ENCODE measurements at places on chromosomes 2 and 18.
A peak's percentile ranks its signal among the peaks of the same experiment; 100 is the strongest.

DNA sequence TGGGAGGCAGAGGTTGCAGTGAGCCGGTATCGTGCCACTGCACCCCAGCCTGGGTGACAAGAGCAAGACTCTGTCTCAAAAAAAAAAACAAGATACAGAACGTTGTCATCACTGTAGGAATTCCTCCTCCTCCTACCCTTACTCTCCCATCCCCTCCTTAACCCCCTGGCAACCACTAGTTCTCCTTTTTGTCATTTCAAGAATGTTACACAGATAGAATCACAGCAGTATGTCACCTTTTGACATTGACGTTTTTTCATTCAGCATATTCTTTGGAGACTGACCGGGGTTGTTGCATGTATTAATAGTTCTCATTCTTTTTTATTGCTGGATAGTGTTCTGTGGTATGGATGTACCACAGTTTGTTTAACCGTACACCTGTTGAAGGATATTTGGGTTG is 32.4 kb downstream of the TTLL4 start:
- no peak for DNase-seq

GRCh38 chr2:86025229-86025820 is 80.4 kb downstream of the POLR1A start:
- no peak for DNase-seq

GRCh38 chr18:26477828-26478466 is 70.4 kb downstream of the KCTD1 start:
- DNase-seq: no peak

DNA sequence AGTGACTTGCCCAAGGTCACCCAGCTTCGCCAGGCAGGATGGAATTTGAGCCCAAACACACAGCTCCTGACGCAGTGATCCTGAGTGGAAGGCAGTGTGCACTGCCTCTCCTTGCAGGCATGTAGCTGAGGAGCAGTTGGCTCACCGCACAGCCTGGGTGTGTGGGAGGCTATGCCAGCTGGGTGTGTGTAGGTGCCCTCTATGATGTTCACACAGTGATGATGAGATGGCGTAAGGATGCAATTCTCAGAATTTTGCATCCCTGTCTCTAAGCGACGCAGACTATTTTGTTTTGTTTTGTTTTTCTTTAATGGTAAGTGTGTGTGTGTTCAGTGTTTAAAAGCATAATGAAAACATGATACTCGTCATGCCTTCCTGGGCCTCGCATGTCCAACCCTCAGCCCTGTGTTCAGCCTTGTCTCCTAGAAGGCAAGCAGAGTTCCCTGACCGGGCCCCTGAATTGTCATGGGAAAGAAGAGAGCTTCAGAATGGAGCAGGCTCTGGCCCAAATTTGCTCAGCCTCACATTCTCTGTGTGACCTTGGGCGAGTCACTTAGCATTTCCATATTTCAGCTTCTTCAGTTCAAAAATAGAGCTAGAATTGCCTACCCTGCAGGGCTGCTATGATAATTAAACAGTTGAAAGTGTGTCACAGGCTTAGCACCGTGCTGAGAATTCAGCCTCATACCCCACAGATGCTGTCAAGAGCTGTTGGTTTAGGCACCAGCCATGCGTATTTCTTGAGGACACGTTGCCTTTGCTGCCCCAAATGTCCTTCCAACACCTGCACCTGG is 603.6 kb upstream of the RAB6C start:
- no peak for DNase-seq

GRCh38 chr2:5690286-5690685 is 1.9 kb upstream of the SOX11 start:
- peak; percentile 25 for DNase-seq

- no peak for DNase-seq
Observed at GRCh38 chr2:235300368-235301201, 193.3 kb upstream of the AGAP1 start.

GRCh38 chr2:137969418-137969765 is 5.1 kb downstream of the HNMT start:
- DNase-seq: no peak

DNA sequence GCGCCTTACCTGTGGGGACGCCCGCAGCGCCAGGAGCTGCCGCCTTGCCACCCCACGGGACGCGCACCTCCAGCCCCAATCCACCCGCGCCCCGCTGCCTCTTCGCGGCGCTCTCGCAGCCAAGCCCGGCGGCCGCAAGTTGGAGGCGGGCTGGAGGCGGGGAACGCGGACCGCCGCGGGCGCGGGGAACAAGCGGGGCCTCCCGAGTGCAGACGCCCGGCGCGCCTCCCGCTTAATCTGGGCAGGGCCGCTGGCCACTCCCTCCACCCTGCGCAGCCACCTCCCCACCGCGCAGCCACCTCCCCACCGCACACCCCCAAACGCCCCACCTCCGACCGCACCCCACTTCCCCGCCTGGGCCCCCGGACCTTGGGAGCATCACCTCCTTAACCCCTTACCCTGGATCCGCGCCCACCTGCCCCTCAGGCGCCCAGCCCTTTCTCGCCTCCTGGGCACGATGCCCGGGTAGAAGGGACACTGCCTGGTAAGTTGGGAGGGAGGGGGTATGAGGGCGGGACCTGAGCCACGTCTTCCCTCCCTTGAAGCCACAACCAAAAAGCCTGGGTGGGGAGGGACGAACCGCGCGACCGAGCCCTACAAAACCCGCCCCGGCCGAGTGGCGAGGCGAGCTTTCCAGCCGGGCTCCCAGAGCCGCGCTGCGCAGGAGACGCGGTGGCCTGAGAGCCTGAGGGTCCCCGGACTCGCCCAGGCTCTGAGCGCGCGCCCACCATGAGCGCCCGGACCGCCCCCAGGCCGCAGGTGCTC is at the start of the genes COL4A3 and COL4A4:
Gene COL4A3, plus strand, starts transcription at position 627 of the 765 bp plus-strand sequence. Its CDS starts 103 bp downstream, at position 730.
Gene COL4A4, minus strand, starts transcription at position 208 of the 765 bp plus-strand sequence. CDS start 16,722 bp downstream, outside the sequence.
- DNase-seq: no peak

DNA sequence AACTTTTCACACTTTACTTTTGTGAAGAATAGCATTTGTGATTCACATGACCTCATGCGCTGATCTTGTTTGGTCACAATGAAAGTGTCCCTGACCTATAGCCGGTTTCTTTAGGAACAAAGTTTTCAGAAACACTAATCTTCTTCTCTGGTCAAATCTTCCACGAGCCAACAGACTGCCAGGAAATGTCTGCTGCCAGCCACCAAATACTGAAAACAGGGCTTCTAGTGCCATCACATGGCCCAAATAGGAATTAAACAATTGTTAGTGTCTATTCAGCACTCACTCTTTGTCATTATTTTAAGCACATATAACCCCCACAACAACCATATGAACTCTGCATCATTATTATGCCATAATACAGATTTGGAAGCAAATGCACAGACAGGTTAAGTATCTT is 286.5 kb upstream of the SYT4 start:
- no peak for DNase-seq

- no peak for DNase-seq
Observed at GRCh38 chr2:111663471-111664274, 220.3 kb downstream of the ANAPC1 start.

- no peak for DNase-seq
Observed at GRCh38 chr2:96241900-96242611, 23.7 kb downstream of the TMEM127 start.

GRCh38 chr18:9616049-9616448 is 1.7 kb upstream of the PPP4R1 start:
- DNase-seq: no peak

- no peak for DNase-seq
Observed at GRCh38 chr2:239330836-239331235, 70.0 kb downstream of the HDAC4 start.

- no peak for DNase-seq
Observed at GRCh38 chr2:166193407-166193806, 65.6 kb upstream of the SCN1A start.

- no peak for DNase-seq
Observed at GRCh38 chr2:68994864-68995263, 18.1 kb upstream of the ANTXR1 start.

GRCh38 chr18:48991676-48992075 is 40.9 kb upstream of the SMAD7 start:
- DNase-seq: no peak

DNA sequence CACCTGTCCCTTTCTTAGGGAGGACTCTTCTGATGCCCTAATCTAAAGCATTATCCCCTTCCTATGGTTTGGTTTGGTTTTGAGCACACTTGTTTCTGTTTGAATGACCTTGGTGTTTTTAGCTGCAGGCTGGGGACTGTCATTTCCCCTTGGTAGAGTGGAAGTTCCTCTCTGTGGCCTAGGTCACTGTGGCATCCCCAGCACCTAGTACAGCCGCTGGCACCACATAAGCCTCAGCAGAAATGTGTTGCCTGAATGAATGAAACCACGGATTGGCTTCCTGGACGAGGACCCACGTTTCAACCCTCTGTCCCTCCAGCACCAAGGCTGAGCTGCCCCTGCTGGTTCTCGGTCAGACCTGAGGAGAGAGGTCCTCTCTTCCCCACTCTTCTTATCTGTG is 159.9 kb downstream of the CTIF start:
- no peak for DNase-seq

- no peak for DNase-seq
Observed at GRCh38 chr18:72063001-72063400, 481.1 kb downstream of the CBLN2 start.

- DNase-seq: no peak
Observed at GRCh38 chr18:22674272-22674671, 256.6 kb upstream of the CTAGE1 start.

GRCh38 chr2:150911766-150912280 is 349.8 kb downstream of the RBM43 start:
- DNase-seq: no peak

GRCh38 chr2:178213991-178214390 is 19.7 kb downstream of the OSBPL6 start:
- DNase-seq: no peak

- DNase-seq: no peak
Observed at GRCh38 chr2:118131771-118132170, 43.5 kb downstream of the INSIG2 start.

DNA sequence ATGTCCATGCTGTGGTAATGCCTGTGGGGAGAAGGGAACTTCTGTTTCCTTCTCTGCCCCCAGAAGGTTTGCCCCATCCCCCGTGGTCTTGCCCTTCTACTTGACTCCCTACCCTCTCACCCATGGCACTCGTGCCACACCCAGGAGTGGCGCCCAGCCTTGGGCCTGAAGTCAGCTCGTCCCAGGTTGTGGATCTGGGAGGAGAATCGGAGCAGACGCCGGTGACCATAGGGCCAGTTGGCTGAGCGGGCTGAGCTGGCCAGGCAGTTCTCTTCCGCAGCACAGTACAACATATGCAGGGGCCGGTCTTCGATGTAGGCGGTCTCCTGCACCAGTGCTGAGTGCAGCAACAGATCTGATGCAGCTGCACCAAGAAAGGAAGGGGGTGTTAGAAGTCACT is 4.7 kb downstream of the HTRA2 start:
- no peak for DNase-seq

- DNase-seq: no peak
Observed at GRCh38 chr2:23591111-23591510, 206.1 kb downstream of the KLHL29 start.

DNA sequence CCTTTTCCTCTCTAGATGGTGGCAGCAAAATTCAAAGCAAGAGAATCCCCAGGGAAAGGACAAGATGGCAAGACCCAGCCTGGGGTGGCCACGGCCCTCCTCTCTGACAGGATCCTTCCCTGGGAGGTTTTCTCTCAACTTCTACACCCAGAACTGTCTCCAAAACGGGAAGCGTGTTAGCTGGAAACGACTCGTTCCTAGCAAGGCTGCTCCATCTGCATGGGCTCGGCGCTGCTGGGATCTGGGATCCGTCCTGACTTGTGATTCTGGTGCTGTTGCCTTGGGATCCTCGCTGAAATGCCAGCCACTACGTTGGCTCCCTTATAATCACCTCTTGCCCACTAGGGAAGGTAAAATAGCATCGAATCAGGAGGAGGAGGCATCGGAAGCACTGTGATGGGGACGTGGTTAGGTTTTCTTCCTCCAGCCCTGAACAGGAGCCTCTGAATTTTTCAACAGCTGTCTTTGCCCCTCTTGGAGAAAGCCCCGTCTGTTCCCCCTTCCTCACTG is 514.8 kb upstream of the MYT1L start:
- no peak for DNase-seq

GRCh38 chr18:37669991-37670534 is 104.5 kb upstream of the CELF4 start:
- DNase-seq: no peak

- DNase-seq: no peak
Observed at GRCh38 chr18:36058674-36059073, 8.7 kb downstream of the RPRD1A start.

DNA sequence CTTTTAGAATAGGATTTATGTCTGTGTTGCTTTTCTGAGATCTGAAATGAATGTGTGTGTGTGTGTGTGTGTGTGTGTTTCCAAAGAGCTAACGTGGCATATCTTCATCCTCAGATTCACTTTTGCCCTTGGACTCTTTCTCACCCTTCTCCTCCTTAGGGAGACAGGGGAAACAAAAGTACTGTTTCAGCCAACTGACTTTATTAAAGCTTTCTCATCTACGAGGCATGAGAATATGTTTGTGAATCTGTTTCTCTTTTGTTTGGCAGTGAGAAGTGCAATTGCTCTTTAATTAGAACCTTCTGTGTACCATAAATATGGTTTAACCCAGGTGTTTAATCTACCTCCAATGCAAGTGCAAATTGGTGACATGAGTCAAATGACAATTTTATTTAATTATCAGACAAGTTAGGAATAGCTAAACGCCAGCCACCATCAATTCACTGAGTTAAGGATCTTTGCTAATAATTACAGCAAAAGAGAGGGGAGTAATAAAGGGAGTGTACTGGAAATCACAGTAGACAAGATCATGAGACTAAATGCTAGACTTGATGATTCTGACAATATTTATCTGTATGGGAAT is 186.4 kb upstream of the COL3A1 start:
- DNase-seq: no peak

GRCh38 chr2:76202866-76203265 is 492.2 kb upstream of the GCFC2 start:
- DNase-seq: no peak

DNA sequence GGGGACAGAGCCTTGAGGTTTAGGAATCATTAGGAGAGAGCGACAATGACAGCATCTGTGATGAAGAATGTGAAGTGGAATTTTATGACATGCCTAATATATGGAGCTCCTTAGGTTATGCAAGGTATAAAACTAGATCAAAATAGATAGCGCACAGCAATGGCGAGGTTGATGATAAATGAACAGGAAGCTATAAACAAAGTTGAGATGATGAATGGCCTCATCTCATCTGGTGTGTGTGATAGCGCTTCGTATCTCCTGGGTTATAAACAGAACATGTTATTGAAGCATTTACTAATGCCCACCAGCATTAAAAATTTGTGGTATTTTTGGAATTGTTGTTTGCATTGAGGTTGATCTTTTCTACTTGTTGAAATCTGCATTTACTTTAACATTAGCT is 231.5 kb downstream of the LTBP1 start:
- no peak for DNase-seq

DNA sequence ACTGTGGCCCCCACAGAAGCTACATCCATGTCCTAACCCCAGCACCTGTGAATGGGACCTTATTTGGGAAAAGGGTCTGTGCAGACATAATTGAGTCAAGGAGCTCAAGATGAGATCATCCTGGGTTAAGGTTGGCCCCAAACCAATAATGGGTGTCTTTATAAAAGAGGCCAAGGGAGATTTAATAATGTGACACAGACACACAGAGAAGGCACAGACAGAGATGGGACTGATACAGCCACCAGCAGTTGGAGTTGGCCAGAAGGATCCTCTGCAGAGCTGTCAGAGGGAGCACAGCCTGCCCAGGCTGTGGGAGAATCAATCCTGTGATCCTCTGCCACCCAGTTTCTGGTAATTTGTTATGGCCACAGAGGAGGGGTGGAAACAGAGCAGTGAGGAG is 26.0 kb downstream of the SNORC start:
- DNase-seq: no peak

- peak; percentile 73 for DNase-seq
Observed at GRCh38 chr18:49447810-49448745, 12.4 kb downstream of the DYM start.

All from NT2/D1 (cell line).